ENCODE measurements at places on chromosomes 3 and 15. TPM values are rescaled to one million over a fixed set of nuclear protein-coding genes. Genes with fewer than 3 reads are reported as not detected.

Gene SOX2
- total RNA-seq = not detected

Gene TOP2B
- 66.0 TPM for total RNA-seq

Gene DGKG
- not detected for total RNA-seq

Gene LTF
- total RNA-seq = not detected

Gene SLC28A1
- not detected for total RNA-seq

Gene CYP8B1
- total RNA-seq = not detected

Gene PTX3
- total RNA-seq = 417 TPM

Measured in epithelial cell of alveolus of lung (primary cell).